NCI-H69 (cell line): ENCODE measurements at places on chromosomes 2 and 18.

GRCh38 chr2:180662941-180663471 is 317.4 kb upstream of the UBE2E3 start:
- DNase-seq: peak; percentile 45

GRCh38 chr2:127181851-127182250 is 38.2 kb downstream of the CYP27C1 start:
- no peak for DNase-seq

GRCh38 chr2:173567493-173567892 is 212.8 kb downstream of the CDCA7 start:
- DNase-seq: no peak

- DNase-seq: no peak
Measured at GRCh38 chr2:102925003-102925402, 163.2 kb downstream of the TMEM182 start.

GRCh38 chr2:35688309-35688708 is 667.3 kb upstream of the CRIM1 start:
- no peak for DNase-seq

DNA sequence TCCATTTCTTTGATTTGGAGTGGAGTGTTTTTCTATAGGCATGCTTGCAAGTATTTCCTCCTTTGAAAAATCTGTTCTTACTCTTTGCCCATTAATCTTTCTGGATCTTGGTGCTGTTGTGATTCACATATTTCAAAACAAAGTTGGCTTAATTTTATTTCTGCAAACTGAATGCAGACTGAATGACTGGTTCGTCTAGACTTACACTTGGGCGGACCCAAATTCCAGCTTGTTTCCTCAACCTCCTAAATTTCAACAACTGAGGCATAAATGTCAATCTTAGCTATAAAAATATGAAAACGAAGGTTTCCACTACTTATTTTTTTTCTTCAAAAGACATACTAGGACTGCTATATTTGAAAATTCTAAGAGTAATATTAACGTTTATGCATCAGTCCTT is 59.0 kb downstream of the ANKRD44 start:
- DNase-seq: no peak

DNA sequence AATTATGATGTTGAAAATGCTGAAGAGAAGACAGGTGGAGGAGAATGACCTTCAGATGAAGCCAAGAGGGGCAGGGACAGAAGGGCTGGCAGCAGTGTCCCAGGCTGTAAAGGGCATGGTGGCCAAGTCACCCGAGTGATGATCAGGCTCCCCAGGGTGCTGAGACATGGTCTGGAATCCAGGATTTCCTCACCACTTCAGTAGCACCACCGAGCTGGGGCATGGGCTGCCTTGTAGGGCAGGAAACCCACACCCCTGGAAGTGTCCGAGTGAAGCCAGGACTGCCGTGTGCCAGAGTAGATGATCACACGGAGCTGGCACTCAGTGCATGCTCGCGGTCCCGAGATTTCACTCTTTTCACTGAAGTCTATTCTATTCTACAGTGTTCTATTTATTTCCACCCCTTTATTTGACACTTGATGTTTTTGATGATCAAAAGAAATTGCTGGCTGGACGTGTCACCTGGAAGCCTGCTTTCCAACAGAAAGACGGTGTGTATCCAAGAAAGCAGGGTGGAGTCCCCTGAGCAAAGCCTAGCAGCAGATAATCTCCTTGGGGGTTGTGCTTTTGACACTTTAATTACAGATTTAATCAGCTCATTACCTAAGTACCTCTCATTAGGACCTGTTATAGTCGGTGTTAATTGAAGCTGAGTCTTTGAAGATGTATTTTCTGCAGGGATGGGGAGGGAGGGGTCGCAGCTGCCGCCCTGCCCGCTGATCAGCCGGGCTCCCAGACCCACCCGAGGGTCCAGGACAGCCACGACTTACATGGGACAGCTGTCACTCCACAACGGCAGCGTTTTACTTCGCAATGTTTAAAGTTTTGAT is 92.3 kb downstream of the SEPTIN10 start:
- DNase-seq: peak; percentile 70

DNA sequence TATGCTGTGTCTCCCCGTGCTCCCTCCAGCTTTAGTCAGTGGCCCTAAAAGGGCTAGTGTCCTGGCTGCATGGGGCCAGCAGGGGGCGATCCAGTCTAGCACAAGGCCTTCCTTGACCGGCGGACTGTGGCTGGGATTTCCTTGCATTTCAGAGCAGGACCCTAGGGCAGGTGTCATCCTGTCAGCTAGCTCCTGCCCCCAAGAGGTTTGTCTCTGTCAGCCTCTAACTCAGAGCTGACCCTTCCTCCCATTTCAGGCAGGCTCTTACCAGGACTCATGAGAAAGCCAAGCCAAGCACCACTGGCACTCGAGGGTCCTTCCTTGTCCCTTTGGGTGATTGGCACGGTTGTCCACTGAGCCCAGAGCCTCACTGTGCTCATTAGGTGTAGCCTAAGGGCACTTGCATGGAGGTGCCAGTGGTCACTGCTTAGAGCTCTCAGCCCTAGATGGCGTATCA is 140.3 kb downstream of the RPIA start:
- peak; percentile 48 for DNase-seq

- no peak for DNase-seq
Measured at GRCh38 chr18:49859725-49860124, 46.4 kb upstream of the ACAA2 start.

GRCh38 chr2:221104361-221104811 is 467.7 kb downstream of the EPHA4 start:
- DNase-seq: peak; percentile 82

- DNase-seq: peak; percentile 92
Measured at GRCh38 chr2:235613649-235614048, 119.8 kb downstream of the AGAP1 start.

GRCh38 chr18:9906481-9906880 is 7.3 kb upstream of the VAPA start:
- DNase-seq: no peak

DNA sequence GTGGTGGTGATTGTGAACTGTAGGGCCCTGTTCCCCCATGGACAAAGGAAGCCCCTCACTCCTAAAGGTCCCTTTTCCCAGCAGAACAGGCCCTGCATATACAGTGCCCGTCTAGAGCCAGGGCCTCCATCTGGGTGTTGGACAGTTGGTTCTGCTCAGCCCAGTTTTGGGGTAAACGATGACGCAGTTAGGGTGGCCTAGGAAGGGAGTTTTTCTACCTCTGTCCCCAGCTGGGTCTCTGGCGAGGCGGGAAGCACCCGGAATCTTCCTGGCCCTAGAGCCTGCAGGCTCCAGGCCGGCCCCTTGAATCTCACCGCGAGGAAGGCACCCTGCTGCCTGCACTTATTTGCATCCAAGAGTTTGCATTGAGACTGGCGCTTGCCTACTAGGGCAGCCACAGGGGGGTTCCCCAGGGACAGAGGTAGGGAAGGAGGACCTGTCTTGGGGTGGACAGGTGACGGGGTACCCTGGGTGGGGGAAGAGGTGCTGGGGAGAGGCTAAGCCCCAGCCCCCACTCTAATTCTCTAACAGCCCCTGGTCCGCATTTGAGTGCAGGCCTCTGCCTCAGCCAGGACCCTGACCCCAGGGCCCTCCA is 529 bp upstream of the MTA3 start:
- peak; percentile 62 for DNase-seq

DNA sequence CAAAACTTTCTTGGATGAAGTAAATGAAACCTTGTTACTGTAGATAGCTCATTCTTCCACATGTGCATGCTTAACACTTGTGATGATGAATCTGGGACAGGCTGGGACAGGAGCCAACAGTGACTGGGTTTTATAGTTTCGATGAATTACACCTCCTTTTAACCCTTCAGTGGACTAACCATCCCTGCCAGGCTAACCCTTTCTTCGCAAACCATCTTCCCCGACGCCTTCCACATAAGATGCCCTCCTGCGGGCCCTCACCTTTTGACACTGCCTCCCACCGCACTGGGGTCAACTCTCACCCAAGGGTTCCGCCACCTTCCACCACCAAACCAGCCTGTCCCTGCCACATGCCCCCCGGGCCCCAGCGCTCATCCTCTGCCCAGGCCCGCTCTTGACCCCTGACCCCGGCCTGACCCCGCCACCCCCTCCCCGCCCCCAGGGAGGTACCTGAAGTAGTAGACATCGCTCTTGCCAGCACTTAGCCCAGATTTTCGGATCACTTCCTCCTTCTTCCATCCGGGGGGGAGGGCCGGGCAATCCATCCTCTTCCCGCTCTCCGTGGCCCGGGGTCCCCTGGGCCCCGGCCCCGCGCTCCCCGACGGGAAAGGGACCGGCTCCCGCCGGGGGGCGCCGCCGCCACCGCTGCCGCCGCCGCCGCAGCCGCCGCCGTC is 764 bp downstream of the MBD2 start:
- DNase-seq: peak; percentile 96

DNA sequence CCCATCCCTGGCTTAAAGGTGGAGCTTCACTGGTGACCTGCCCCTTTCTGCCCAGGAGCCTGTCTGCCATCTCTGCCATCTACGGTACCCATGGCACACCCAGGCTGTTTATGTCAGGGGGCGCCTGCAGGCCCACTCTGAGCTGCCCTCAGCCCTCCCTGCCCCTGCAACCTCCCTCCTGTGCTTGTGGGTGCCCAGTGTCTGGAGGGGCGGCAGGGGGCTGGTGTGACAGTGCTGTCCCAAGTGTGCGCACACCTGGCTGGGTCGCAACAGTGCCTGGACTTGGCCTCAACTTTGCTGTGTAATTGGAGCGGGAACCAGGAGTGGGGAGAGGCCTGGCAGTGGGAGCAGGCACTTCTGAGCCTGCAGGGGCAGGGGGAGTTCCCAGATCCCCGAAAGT is 102.4 kb downstream of the ALMS1 start:
- no peak for DNase-seq

GRCh38 chr2:11812466-11813248 is 66.2 kb downstream of the LPIN1 start:
- DNase-seq: no peak

DNA sequence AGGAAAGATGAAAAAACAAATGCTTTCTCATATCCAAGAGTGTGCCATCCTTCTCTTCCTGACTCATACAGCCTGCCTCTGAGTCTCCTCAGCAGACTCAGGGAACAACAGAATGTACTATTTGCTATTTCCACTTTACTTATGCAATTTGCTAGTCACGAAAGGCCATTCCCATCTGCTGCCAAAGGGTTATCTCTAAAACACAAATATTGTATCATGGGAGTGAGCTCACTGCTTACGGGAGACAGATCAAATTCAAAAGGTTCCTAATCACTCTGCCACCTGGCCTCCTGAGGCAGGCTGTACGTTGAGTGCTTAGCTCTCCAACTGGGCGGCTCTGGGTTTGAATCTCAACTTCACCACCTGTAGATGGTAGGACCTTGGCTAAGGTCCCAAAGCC is 92.0 kb downstream of the GAREM1 start:
- peak; percentile 80 for DNase-seq

DNA sequence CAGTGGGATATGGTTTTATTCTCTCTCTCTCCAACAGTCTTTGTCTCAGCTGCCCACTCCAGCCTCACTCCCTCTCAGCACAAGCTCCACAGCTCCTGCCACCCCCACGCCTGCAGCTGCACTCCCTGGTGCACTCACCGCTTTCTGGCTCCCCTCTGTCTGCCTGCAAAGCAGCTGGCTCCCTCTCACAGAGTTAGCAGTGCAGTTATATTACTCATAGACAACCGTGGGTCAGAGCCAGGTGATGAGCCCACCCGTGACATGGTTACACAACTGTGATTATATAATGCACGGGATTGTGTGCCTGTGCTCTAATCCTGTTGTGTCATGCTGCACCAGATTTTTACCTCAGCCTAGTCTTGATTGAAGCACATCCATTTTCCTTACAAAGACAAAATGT is 276.9 kb upstream of the CHAC2 start:
- DNase-seq: peak; percentile 100

DNA sequence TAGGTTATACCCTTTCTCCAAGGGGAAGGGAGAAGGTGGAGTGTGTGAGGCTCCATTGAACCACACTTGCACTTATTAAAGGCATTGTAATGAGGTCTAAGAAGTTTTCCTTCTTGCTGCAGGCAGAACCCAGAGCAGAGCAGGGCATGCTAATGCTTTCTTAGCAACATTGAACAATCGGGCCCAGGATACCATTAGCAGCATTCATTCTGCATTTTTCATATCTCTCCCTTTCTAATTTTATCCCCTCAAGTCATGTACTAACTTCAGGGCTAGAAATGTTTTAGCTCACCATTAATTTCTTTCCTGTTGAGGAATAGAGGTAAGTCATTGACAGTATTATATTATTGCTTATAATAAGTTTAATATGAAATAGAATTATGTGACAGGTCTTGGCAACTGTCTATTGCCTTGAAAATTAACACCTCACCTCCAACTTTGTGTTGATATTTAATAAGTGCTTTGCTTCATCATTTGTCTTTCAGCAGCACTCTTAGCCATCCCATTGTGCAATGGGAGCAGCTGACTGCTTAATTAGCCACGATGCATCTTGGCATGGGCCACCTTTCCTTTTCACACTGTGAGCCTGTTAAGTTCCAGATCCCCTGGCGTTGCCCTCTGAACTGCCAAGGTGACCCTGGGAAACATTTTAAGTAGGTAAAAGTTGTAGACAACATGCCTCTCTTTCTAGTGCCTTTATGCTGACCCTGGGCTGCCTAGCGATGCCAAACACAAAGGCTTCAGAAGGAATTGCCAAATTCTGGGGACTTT is 300.8 kb upstream of the MEX3C start:
- DNase-seq: peak; percentile 15

DNA sequence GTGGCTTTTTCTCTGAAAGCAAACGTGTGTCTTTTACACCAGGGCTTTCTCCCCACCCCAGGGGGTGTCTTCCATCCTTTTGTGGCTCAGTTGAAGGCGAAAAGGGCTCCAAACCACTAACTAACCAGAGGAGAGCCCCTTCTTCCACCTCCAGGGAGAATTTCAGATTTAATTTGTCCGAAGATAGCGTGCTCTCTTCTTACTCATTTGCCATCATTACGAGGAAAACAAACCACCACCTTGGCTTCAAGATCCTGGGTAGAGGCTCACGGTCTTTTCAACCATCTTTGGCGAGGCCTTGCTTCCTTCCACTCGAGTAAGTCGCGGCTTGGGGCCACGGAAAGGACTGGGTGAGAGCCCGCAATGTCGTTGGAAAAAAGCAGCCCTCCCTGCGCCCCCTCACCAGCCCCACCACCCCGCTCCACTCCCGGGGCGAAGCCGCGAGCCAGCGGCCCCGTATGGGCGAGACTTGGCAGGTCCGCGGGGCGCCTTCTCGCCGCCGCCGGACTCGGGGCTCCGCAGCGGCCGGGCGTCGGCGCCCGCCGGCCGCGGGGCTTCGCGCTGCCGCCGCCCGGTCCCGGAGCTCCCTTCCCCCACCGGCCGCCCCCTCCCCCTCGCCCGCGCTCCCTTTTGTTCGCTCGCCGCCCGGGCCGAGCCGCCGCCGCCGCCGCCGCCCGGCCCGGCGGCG is 1.7 kb upstream of the ZNF532 start:
- DNase-seq: no peak

- no peak for DNase-seq
Measured at GRCh38 chr2:56082665-56083064, 101.1 kb upstream of the CCDC85A start.
